ENCODE measurements at places on chromosomes 16 and 17. TPM values are rescaled to one million over a fixed set of nuclear protein-coding genes. Genes with fewer than 3 reads are reported as not detected.

The PLA2G10 gene
- not detected for total RNA-seq

The TNP2 gene
- not detected for total RNA-seq

The FHOD1 gene
- total RNA-seq, result 1.6 TPM

The SBK1 gene
- total RNA-seq, result 13.9 TPM

The TBC1D3E gene
- 0.41 TPM for total RNA-seq

The ZNF287 gene
- total RNA-seq, result 27.3 TPM

The MT4 gene
- total RNA-seq, result not detected

The ITGB4 gene
- 1.2 TPM for total RNA-seq

The CDRT15L2 gene
- total RNA-seq, result not detected

The CHST5 gene
- 0.41 TPM for total RNA-seq

The TBC1D26 gene
- total RNA-seq, result 3.3 TPM

All from frontal cortex (tissue), 4 donors.